ENCODE measurements at places on chromosomes 11 and 22.

- DNase-seq = no peak
Measured at GRCh38 chr11:76139314-76139713, 67.0 kb downstream of the WNT11 start.

- DNase-seq = no peak
Measured at GRCh38 chr11:80900265-80900664, 1459.4 kb upstream of the TENM4 start.

DNA sequence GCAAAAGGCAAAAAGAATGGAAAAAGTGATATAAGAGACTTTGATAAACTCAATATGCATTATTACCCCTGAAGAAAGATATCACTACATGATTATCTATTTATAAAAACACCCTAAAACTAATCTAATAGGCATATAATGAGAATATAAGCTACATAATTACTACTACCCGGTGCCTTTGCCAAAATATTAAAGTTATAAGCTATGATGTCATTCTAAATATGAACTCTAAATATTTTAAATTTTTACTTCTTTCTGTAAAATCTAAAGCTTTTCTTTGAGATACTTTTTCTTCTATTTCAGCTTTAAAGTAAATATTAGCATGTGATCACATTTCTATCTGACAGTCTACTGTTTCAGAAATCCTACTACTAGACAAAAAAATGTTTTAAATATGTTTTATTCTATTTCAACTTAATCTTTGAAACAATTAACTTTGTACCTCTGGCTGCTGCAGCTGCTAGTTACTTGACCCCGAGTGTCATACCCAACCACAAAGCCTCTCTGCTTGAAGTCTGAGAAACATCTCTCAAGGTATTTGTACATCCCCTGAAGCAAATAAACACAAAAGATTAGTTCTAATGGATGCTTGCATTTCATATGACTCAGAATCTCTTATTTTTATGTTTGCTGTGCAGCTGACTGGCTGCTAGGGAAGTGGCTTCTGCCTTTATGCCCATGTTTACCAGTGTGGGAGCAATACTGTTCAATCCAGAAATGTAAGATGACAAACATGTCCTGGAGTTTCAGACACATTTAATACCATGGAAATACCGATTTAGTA lies 26.8 kb downstream of the PGM2L1 start:
- DNase-seq = no peak

DNA sequence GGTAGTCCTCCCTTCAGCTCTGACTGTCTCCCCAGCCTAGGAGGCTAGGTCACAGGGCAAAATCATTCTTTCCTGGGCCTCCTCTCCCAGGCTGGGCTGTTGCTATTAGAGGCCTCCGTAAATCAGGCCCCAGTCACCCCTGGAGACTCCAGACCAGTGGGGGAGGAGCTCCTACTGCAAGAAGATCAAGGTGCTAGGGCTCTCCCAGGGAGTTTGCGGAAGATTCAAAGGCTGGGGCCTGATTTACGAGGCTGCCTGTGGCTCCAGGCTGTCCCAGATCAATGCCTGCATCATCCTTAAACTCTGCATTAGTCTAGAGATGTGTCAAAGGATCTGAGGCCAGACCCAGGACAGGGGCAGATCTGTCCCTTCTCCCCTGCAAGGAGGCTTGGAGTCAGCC lies 346.2 kb downstream of the TENM4 start:
- no peak for DNase-seq

DNA sequence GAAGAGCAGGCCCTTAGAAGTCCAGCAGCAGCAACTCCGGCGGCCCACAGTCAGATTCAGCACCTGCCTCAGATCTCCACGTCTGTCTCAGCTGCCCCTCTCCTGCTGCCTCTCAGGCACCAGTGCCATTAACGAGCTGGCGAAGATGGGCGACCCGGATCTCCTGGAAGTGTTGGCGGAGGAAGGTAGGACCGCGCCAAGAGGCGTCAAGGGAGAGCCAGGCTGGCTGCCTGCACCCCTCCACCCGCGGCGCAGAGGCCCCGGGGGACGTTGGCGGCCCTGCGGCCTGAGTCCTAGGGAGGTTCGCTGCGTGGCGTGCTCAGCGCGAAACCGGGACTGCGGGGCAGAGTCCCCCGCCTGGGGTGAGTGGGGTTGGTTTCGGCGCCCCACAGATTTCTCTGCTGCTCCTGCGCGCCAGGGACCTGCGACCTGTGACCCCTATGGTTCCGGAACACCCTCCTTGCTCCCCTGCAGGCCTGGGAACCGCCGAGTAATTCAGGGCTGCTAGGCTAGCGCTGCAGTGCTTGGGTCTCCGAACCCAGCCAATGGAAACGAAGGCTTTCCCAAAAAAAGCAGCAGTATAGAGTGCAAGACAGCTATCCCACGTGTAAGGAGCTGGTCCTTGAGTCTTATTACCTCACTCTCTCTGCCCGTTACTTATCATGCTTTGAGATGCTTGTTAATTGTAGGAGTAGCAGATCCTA lies 615 bp downstream of the ANO5 start:
- DNase-seq = no peak

DNA sequence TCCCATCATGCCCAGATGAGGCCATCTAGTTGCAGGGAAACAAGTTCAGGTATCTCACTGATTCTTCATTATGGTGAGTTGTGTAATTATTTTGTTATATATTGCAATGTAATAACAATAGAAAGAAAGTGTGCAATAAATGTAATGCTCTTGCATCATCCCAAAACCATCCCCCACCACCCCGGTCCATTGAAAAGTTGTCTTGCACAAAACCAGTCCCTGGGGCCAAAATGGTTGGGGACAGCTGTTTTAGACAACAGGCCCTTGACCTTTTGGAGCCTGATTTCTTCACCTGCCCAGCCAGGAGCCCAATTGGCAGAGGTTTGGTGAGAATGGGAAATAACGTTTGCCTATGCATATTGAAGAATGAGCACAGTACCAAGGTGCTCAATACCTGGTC lies 15.9 kb downstream of the MPEG1 start:
- DNase-seq = no peak

- DNase-seq = no peak
Measured at GRCh38 chr11:57341250-57341808, 3.2 kb downstream of the P2RX3 start.

GRCh38 chr11:112348480-112349029 lies 87.9 kb upstream of the PLET1 start:
- DNase-seq = no peak

DNA sequence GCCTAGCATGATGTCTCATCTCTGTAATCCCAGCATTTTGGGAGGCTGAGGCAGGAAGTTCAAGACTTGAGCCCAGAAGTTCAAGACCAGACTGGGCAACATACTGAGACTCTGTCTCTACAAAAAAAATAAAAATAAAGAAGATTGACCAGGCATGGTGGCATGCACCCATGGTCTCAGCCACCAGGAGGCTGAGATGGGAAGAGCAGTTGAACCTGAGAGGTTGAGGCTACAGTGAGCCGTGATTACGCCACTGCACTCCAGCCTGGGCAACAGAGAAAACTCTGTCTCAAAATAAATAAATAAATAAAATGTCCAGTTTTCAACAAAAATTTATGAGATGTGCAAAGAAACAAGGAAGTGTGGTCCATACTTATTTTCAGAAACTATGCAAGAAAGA lies 28.3 kb downstream of the EFCAB6 start:
- no peak for DNase-seq

- no peak for DNase-seq
Measured at GRCh38 chr11:120894202-120894985, 129.5 kb upstream of the TBCEL start.

GRCh38 chr11:56705784-56706396 lies 7.0 kb downstream of the OR9G1 start:
- no peak for DNase-seq

DNA sequence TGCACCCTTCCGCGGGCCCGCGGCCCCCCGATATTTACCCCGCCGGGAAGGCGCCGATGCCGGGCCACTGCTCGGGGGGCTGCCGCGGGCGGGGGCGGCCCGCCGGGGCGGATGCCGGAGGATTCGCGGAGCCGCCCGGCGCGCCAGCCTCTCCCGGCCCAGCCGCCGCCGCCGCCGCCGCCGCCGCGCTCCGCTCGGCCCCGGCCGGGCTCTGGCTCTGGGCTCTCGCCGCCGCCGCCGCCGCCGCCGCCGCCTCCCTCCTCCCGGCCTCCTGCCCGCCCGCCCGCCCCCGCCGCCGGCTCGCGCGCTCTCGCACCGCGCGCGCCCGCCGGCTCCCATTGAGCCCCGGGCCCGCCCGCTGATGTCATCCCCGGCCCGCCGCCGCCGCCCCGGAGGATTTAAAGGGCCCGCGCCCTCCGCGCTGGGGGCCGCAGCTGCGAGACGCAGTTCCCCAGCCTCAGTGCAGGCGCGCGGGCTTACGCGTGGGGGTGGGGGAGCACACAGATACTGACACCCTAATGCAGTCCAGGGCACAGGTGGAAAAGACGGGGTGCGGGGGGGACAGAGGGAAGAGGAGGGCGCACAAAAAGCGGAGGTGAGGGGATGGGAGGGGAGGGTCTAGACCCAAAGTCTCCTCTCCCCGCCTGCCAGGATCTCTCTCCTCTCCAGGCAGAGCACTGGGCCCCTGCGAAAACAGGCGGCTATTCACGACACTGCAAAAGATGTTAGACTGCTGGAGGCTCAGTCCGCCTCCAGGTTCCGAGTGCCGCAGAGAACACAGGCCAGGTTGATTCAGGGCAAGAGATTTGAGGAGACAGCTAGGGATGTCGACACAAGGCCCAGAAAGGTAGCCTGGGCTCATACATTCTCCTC lies at the start of gene CSNK1E:
Gene CSNK1E, minus strand, starts transcription at position 312 of the 873 bp plus-strand sequence. CDS start 3,276 bp downstream, outside the sequence.
- peak; percentile 79 for DNase-seq

GRCh38 chr11:612201-612960 lies 3.4 kb downstream of the IRF7 start:
- no peak for DNase-seq

DNA sequence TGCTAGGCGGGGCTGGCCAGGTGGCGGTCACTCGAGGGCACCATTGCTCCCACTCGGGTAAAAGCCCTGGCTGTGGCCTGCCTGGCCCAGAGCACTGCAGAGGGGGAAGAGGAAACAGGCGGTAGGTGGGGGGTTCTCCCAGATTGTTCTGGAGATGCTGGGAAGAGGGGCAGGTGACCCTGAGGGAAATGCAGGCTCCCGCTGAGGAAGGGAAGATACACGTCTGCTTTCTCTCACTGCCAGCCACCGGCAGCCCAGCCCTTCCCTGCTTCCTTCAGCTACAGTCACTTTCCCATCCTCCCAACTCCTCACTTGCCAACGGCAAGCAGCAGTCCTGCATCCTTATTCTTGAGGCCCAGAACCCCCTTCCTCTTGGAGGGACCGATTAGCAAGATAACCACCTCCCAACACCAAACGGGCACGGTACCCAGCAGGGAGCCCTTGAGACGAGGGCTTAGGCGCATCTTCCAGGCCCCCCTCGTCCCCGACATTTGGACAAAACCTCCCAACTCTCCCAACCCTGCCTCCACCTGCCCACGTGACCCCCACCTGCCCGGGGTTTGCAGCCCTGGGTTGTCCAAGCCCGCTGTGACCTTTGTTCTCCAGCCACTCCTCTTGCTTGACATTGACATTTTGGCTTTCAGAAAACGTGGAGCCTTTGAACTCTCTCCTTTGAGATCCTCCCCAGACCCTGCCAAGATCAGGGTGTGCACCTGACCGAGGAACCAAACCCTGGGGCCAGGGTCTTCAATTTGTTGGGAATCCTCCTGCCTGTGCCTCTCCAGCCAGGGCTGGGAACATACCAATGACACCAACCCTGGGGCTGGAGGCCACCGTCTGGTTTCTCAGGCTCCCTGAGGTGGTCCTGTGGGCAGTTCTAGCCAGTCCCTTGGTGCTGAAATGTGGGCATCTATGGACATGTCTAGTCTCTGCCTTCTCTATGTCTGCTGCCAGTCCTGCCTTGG lies 48.8 kb upstream of the TTLL12 start:
- no peak for DNase-seq

DNA sequence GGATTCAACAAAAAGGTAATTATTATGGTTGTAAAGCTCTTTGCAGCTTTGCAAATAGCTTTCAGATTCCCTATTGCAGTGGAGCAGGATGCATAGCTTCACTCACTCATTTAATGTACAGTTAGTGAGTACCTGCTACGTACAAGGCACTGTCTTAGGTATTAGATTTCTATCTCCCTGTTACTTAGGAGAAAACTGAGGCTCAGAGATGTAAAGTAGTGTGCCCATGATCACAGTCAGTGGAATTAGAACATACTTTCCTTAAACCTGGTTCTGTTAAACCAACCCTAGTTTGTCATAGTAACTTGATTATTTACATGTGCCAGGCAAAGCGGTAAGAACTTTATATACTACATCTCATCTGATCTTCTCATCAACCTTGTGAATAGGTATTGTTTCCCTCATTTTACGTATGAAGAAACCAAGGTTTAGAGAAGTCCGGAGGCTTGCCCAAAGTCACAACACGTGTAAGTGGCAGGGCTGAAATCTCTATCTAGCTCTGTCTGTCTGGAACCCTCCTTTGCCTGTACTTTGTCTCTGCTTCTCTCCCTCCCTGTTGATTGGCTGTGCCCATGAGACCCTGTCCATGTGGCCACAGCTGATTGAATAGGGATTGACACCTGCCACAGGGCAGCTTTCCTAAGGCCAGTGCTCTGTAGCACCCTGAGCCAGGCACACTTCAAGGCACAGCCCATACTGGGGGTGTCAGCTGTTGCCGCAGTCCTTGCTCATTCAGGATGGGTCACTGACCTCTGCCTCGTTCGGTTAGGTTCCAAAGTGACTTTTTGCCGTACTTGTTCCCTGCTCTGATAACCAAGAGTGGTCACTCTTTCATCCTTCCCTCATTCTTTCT lies 63.8 kb upstream of the PRSS23 start:
- no peak for DNase-seq

DNA sequence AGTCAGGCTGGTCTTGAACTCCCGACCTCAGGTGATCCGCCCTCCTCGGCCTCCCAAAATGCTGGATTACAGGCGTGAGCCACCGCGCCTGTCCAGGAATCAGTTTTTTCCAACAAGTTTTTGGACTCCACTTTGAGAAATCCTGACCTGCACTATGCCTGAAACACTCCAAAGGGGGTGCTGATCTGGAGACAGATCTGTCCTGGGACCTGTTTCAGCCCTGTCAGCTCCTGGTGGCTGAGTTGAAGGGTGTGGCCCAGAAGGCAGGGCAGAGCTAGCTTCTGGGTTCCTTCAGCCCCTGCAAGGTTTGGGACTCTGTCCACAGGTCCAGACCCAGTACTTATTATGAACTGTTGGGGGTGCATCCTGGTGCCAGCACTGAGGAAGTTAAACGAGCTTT lies 1.2 kb downstream of the DNAJC4 start:
- DNase-seq = no peak

GRCh38 chr11:27230192-27230572 lies 132.8 kb downstream of the CCDC34 start:
- no peak for DNase-seq

- DNase-seq = no peak
Measured at GRCh38 chr11:114921697-114922096, 243.4 kb downstream of the NXPE2 start.

DNA sequence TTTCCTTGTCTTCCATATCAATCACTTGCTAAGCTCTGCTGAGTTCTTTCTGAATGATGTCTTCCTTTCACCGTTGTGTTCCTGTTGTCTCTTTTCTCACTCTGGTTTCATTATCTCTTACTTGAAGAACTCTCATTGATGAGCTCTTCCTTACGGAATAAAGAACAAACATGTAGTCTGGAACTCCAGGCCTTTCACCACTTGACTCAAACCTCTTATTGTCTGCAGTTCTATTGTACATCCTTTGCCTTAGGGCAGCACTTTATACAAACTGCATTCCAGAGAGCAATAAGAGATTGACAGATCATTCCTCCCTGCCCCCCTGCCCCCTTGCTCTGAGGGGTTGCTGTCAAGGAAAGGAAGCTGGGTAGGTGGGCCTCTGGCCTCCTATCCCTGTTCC lies 517.4 kb downstream of the TMEM135 start:
- no peak for DNase-seq

All from stimulated activated CD8-positive, alpha-beta memory T cell treated with anti-CD3 and anti-CD28 coated beads, Interleukin-4, amount 100 ng/mL, for 48 hours (primary cell).